ENCODE measurements at places on chromosomes 16 and 17.
A peak's percentile ranks its signal among the peaks of the same experiment; 100 is the strongest.

DNA sequence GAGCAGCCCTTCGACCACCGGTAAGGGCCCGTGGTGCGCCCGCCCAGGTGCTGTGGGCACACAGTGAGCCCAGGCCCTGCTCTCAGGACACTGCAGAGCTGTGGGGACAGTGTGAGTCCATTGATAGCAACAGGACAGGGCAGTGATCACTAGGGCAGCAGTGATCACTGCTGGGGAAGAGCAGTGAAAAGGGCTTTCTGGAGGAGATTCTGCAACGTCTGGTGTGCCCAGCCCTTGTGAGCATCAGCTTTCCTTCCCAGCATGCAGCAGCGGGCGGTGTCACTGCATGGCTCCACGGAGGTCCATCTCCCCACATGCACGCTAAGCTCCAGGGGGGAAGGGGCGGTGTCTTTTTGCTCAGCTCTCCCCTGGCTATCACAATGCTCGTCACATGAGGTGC, 32.1 kb downstream of the MAP1LC3B start:
- DNase-seq: no peak

DNA sequence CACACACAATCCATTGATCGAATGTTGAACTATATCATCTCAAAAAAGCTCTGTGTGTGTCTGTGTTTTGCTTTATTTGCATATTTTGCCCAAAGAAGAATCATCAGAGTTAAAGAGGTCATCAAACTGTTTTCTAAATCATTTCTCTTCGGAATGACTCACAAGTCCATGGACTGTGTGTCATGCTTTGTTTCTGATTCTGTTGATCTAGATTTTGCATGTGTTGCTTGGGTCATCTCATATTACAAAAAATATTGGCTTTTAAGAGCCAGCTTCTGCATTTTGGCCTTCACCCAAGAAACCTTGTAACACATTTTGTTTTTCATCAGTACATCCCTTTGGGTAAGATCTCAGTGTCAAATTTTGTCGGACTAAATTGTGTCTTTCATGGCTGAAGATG, 471.2 kb upstream of the HSBP1 start:
- DNase-seq: no peak

- DNase-seq: no peak
These were observed 3.2 kb downstream of the NFATC3 start for GRCh38 chr16:68088130-68088972.

DNA sequence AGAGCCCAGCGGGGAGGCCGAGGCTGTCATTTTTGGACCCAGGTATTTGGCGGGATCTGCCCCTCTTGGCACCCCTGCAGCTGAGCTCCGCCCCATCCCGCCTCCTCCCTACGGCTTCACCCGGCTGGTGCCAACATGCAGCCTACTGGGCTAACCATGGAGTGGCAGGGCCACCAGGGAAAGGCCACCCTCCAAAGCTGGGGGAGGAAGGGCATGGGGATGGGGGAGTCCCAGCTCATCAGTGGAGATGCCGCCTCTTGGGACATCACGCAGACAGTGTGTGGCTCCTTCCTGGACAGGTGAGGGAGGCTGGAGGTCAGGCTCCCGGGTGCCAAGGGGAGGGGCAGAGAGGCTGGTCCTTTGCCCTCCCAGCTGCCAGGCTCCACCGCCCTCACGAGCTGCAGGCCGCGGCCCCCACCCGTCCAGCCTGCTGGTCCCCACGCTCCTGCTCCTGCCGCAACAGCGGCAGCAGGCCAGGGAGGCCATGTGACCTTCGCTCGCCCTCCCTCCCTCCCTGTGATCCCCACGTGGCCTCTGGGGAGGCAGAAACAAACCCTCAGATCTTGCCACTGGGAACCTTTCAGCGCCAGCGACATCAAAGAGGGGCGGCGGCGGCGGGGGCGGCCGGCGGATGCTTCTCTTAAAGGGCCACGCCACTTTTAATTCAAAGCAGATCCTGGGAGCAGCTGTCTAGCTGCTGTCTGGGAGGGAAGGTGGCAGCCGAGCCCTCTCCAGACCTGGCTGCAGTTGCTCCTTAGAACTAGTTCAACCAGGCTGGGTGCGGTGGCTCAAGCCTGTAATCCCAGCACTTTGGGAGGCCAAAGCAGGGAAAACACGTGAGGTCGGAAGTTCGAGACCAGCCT, 6.8 kb upstream of the NOTUM start:
- DNase-seq: peak; percentile 84
